ENCODE measurements at places on chromosomes 2 and 18.

DNA sequence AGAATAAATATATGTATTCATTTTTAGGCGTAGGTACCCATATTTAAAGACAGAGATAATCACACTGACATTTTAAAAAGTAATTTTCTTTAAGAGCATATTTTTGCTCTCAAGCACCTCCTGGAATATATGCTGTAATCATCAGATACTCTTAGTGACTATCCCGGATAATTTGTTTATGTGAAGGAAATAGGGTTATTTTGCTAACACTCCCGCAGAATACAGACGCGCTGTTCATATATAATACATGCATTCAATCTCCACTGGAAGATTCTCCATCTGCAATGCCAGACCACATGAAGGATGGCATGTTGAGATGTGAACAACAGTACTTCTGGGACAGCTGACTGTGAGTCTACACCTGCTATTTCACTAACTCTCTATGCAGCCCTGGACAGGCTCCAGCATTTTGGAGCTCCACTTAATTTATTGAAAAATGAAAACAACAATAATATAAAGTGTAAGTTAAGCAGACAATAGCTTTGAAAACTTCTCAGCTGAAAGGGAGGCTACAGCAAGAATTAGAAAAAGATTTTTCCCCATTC, 430.6 kb downstream of the TMX3 start:
- DNase-seq, result no peak

DNA sequence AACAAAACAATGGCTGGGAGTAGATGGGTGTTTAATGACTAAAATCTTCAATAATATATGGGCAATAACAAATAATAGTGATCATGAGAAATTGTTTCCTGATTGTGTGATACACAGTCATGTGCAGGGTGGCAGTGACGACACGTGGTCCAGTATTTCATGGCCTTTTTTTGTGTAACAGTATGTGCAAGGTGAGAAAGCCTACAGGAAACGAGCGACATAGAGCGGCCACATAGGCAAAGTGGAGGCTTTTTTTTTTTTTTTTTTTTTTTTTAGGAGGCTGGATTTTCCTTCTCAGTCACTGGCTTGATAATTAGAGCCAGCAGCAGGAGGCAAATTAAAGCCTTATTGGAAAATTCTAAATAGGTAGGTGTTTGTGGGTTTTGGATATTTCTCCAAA, 123.7 kb downstream of the MYO3B start:
- no peak for DNase-seq

DNA sequence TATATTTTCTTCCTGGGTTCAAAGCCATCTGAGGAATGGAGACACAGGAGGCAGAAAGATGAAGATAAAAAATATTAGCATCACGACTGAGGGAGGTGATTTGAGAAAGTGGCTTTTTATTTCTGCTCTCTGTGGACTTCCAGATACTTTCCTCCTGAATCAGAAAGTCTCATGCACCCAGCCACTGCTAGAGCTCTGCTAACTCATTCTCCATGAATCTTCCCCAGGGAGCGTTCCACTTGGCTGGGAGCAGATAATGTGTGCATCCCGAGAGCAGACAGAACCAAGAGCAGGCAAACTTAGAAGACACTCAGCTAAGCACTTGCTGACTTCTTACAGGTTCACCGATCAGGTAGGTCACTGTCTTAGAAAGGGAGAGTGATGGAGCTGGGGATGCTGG, 264.1 kb upstream of the THUMPD2 start:
- no peak for DNase-seq

DNA sequence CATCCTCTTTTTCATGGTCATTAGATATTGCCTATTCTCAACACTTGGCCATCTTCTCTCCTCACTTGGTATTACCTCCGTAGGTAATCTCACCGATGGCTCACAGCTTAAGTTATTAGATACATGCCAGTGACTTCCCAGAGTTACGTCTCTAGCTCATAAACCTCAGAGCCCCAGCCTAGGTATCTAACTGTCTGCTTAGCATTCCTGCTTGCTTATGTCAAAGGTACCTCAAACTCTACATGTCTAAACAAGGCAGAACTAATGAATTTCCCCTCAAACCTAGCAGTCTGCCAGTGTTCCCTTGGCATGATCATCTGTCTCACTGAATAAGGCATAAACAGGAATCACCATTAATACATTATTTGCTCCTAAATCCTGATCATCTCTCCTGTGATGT, 27.7 kb upstream of the ZNF638 start:
- DNase-seq, result no peak

- DNase-seq, result no peak
These were observed 15.2 kb downstream of the IL18RAP start for GRCh38 chr2:102438111-102438510.

DNA sequence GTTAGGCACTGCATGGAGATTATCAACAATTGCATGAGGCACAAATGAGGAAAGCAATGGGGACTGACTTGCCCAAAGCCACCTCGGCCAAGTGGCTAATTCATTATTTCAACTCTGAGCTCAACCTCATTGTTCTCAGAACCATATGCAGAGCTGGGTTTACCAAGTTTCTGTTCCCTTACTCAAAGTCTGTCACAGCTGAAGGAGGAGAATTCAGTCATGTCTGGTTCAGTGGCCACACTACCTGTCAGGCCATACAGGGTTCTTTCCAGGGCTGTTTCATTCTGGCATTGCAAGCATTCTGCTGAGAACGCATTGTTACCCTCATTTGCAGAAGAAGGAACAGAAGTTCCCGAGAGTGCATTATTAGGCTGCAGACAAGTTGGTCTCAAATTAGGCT, 181.7 kb downstream of the MYT1L start:
- no peak for DNase-seq

DNA sequence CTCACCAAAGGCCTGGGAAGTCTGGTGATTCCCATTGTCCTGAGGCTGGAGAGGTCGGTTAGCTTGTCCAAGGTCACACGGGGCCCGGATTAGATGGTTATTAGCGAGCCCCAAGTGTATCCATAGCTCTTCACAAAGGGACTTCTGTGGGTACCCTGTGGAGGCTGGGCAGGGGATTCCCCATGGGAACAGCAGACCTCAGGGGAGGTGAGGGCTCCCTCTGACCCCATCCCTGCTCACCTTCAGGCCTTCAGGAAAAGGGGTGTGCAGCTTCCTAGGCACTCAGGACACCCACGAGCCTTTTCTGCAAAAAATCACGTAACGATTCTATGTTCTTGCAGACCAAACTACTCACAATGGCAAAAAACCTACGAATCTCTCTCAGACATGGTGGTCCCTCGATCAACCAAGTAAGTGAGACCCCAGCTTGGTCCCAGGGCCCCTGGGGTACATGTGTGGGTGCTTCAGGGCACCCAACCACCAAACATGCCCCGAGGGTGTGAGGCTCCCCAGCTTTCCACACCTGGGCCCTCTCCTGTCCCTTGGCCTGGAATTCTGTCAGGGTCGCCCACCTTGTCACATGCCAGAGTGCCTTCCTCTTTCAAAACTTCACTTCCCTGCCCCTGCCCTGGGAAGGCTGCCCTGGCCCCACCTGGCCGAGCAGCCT, 40.3 kb downstream of the PDIA6 start:
- no peak for DNase-seq

DNA sequence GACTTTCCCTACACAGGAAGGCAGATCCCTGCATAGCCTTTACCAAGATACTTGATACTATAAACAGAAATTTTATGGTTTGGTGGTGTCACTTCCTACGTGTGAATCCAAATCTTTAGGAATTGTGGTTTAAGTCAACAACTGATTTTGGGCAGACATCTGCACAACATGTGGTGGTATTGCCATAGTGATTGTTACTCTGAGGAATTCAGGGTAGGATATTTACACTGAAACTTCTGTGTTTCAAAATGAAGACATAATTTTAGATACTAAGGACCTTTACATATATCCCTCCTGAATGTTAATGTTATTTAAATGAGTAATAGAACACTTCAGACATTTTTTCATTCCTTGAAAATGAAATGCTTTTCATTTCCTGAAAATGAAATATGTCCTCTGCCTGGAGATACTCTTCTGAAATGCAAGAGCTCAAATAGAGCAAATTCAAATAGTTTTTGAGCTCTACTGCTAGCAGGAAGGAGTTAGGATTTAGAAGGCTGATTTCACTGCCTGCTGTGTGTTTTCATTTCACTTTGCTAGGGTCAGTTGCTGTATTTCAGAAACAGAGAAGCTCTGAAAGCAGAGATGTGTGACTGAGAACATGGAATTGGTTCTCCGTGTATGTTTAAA, 77.2 kb downstream of the MDH1 start:
- DNase-seq, result no peak

DNA sequence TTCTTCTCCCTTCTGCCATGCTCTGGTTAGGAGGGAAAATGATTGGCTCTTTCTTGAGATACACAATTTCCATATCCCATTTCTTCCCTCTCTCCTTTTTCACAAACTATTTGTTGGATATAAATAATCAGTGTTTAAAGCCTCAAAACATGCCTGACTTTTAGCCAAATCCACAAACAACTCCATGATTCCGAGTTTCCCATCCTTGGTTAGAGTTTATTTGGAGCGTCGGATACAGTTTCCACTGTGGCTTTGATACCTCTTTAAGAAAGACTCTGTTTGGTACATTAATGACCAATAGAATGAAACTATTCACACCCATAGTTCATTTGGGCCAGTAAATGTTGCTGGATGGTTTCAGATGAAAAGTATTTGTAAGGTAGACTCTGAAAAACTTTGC, 5.9 kb upstream of the FHL2 start:
- DNase-seq, result no peak

DNA sequence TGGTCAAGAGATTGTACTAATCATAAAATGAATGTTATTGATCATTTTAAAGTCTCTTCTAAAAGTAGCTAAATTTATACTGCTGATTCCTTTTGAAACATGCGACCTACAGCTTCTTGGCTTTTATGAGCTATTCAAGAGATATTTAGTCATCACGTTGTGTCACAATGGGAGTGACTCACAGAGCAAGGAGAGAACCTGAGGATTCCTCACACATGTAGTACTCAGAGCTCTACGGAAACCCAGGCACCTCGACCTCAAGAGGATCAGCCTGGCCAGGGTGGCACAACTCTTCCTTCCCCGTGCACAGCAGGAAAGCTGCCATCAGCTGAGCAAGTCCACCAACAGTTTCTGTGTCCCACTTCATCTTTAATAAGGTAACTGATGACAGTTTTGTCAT, at the start of gene DHRS9:
Gene DHRS9 (plus strand): TSS at position 223 of the 400 bp plus-strand sequence. CDS start 12,019 bp downstream, outside the sequence.
- DNase-seq, result no peak

DNA sequence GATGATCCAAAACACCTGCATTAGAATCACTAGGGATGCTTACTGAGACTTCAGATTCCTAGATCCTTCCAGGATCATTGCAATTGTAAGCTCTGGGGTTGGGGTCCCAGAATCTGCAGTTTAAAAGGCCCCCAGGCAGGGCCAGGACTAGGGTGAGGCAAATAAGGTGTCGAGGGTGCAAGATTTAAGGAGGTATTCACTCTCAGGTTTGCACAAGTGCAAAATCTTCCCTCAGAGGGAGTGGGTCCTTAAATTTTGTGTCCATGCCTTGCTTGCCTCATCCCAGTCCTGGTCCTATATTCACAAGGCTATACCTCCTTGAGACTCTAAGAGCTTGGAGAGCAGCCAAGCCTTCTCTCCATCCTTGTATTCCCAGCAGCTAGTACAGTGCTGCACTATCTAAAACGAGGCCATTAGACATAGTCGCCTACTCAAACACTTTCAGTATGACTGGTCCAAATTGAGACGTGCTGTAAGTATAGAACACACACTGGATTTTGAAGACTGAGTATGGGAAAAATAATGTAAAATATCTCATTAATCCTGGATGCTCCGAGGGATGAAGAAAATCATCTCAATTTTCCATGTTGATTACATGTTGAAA, 31.6 kb upstream of the MREG start:
- DNase-seq, result no peak

DNA sequence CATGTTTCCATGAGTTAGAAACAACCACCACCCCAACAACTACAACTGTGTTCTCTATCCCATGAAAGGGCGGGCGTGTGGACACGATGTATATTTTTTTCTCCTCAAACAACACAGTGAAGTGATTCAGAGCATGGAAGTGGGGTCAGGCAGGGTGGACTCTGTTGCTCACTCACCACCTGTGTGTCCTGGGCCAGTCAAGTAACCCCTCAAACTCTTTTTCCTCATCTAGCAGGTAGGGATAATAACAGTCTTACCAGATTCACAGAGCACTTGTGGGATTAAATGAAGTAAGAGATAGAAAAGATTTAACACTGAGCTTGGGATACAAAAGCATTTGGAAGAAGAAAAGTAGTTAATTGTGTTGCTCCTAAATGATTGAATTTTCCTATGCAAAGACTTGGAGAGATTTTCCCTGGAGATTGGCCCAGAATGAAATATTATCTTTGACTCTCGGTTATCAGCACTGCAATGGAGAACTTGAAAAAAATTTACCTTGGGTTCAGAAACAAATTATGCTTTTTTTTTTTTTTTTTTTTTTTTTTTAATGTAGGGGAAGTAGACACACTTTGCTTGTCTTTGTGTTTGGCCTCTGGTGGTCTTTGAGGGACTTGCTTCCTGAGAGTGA, 161.9 kb upstream of the EPAS1 start:
- no peak for DNase-seq

- no peak for DNase-seq
These were observed 47.3 kb upstream of the PAPOLG start for GRCh38 chr2:60708630-60709320.

DNA sequence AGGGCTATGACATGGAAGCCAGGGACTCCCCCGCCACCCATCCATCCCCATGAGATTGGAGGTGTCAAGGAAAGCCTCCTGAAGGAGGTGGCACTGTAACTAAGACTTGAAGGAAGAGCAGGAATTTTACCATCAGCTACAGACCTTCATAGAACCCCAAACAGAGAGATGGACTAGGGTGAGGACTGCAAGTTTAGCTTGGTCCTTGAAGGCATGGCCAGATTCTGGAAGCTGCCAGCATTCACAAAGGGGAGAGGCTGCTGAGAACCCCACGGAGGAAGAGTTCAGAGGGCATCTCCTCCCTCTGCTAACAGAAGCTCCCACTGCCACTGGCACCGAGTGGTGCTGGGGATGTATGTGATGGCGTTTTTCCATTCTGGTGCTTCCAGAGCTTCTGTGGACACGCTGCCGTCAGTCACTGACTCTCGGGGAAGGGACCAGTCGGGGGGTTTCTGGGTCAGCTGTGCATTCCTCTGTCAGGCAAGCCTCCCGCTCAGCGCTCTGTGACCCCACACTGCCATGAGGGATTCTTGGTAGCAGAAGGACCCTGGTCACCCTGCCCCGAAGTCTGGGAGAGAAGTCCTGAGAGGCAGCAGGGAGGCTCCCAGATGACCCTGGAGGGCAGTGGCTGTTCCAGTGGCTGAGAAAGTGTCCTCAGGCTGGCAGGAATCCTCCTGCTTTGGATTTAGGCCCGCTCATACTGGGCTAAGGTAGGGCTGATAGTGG, 18.1 kb downstream of the TMEM185B start:
- DNase-seq, result no peak

DNA sequence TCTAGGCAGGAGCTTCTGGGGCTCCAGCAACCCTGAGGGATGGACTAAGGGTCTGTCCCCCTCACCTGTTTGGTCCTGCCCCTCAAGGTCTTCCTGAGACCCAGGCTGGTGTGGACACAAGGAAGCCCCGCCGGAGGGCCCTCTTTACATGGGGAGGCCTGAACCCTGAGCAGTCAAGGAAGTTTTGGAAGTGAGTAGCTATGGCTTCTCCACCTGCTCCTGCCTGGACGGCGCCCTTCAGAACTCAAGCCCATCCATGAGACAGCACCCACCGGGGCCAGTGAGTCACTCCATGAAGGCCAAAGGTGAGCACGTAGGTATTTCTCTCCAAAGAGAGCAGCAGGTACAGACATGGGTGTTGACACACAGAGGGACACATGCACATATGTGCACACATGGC, 98.2 kb upstream of the CTDP1 start:
- no peak for DNase-seq

- no peak for DNase-seq
These were observed 28.1 kb downstream of the TCF7L1 start for GRCh38 chr2:85160966-85161960.

- no peak for DNase-seq
These were observed 57.1 kb downstream of the CAVIN2 start for GRCh38 chr2:191789796-191790195.
